ENCODE measurements at places on chromosomes 7 and 10. TPM values are rescaled to one million over a fixed set of nuclear protein-coding genes. Genes with fewer than 3 reads are reported as not detected.

GRCh38 chr7:44311561-44312495, 13.6 kb downstream of the CAMK2B start:
- H3K4me3 ChIP-seq = no peak overlapping the region
- no peak overlapping the region for H3K27ac ChIP-seq
- no peak for DNase-seq

The COPG2 gene
- 25.4 TPM for total RNA-seq

The GTF2I gene
- 152 TPM for total RNA-seq

The PNLIPRP1 gene
- total RNA-seq = not detected

GRCh38 chr10:5910323-5911100, 20.5 kb downstream of the FBH1 start:
- no peak overlapping the region for H3K4me3 ChIP-seq
- no peak for DNase-seq
- H3K36me3 ChIP-seq = peaks cover 49% of the 10 kb centered on the region
- H3K4me1 ChIP-seq = no peaks in the 10 kb centered on the region
- 0 out of 2 replicates have a peak, but pooled peaks cover 3% of the 10 kb centered on the region for H3K27me3 ChIP-seq

GRCh38 chr7:116548506-116548905, 23.7 kb downstream of the CAV1 start:
- no peak overlapping the region for H3K4me3 ChIP-seq

All from HFFc6 (cell line).